Endodermal cell (in vitro differentiated cells): ENCODE measurements at places on chromosomes 3 and 15.

GRCh38 chr3:60186359-60186758 is 1064.9 kb downstream of the FHIT start:
- H3K27me3 ChIP-seq = no peaks in the 10 kb centered on the region
- no peak for DNase-seq
- no peak overlapping the region for H3K27ac ChIP-seq
- H3K36me3 ChIP-seq = no peaks in the 10 kb centered on the region
- no peaks in the 10 kb centered on the region for H3K4me1 ChIP-seq

DNA sequence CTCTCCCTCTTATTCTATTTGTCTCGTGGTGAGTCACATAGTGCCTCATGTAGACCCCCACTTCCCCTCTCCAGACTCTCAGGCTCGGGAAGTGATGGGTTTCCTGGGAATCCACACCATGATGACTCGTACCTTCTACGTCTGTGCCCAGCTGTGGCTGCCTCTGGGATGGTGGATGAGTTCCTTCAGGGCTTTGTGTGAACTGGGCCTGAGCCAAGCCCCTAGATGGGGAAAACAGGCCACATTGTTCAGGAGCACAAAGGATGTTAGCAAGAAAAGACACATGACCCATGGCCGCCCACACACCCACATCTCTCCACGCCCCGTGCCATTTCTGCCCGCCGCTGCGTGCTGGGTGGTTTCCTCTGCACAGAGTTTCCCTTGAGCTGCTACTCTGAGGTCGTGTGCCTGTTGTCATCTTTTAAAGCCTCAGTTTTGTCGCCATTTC is 10.5 kb downstream of the ISG20 start:
- H3K4me1 ChIP-seq = no peaks in the 10 kb centered on the region
- peaks cover 7% of the 10 kb centered on the region for H3K36me3 ChIP-seq
- no peak for DNase-seq
- H3K4me3 ChIP-seq = no peak overlapping the region

DNA sequence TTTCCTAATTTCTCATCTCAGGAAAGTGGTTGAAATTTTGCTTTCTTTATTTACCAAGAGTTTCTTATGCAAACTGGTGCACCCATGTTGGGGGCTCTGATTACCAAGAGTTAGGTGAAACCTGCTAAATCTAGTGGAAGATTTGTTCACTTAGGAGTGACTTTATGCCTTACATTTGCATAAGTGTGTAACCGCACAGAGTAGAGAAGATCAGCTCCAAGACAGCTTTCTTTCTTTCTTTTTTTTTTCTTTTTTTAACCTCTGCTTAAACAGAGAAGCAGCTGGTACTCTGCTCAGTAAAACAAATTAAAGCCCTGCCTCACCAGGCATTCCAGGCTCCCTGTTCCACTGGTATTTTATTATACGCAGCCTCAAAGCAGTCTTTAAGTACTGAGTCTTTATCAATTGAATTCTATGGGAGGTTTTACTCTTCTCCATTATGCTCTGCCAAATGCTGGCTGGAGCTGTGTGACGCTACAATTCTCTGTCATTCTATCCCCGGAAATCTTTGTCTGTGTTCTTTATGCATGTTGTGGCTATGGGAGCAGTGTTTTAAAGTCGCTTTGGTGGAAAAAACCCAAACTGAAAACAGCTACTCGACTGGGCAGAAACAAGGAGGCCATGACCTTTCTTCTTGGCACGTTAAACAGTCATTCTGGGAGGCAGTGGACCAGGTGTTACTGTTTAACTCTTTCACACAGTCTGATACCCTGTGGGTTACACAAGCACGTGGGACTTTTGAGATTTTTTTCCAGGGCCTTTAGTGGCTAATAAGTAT is 55.2 kb upstream of the GBE1 start:
- no peak for DNase-seq
- no peak overlapping the region for H3K4me3 ChIP-seq
- H3K27ac ChIP-seq = peak overlapping the region; percentile 89
- H3K27me3 ChIP-seq = no peaks in the 10 kb centered on the region
- H3K36me3 ChIP-seq = no peaks in the 10 kb centered on the region
- no peaks in the 10 kb centered on the region for H3K4me1 ChIP-seq

- H3K27me3 ChIP-seq = peaks cover 38% of the 10 kb centered on the region
- H3K36me3 ChIP-seq = no peaks in the 10 kb centered on the region
- H3K4me3 ChIP-seq = no peak overlapping the region
- DNase-seq = no peak
Observed at GRCh38 chr15:70306081-70306480, 208.4 kb upstream of the TLE3 start.

GRCh38 chr3:17985658-17986347 is 243.4 kb upstream of the TBC1D5 start:
- H3K4me1 ChIP-seq = no peaks in the 10 kb centered on the region
- no peaks in the 10 kb centered on the region for H3K36me3 ChIP-seq
- no peak for DNase-seq
- H3K27ac ChIP-seq = no peak overlapping the region

- no peaks in the 10 kb centered on the region for H3K4me1 ChIP-seq
- no peak for DNase-seq
- H3K27ac ChIP-seq = no peak overlapping the region
- H3K36me3 ChIP-seq = no peaks in the 10 kb centered on the region
- no peak overlapping the region for H3K4me3 ChIP-seq
Observed at GRCh38 chr3:148513096-148513543, 184.6 kb upstream of the AGTR1 start.

- H3K4me3 ChIP-seq = no peak overlapping the region
- H3K4me1 ChIP-seq = peaks cover 2% of the 10 kb centered on the region
Observed at GRCh38 chr3:93969443-93969842, 4.3 kb downstream of the PROS1 start.

GRCh38 chr15:80105595-80105994 is 46.1 kb downstream of the ZFAND6 start:
- H3K27me3 ChIP-seq = no peaks in the 10 kb centered on the region
- H3K36me3 ChIP-seq = peaks cover 4% of the 10 kb centered on the region
- DNase-seq = no peak

DNA sequence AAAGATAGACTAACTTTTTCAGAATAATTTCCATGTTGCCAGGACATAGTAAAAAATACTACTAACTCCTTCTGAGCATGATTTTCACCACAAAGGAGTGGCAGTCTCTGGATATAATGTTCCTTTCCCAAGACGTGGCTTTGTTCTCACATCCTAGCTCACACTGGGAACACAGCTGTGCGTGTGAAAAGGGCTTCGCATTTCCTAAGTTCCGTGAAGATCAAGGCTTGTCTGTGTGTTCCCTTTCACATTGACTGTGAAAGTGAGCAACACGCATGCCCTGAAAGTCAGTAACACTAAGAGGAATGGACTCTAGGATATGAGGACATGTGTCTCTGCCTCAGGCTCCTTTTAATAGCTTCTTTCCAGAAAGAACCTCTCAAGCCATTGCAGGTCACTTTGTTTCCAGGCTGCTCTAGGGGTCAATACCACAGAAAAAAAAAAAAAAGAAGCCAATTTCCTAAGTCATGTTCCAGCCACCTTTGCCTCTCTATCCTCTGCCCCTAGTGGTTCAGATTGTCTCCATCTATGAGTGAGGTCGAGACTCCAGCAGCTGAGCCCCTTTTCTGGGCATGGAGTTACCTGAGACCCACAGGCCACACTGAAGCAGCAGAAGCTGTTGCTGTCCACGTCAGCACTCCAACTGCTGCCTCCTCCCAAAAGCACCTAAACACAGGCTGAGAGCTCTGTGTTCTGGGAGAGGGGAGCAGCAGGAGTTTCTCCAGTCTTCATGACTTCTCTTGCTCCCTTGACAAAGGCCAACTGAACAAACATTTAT is 355.9 kb downstream of the RSL24D1 start:
- H3K27ac ChIP-seq = no peak overlapping the region
- H3K4me1 ChIP-seq = no peaks in the 10 kb centered on the region
- DNase-seq = peak; percentile 76
- H3K36me3 ChIP-seq = no peaks in the 10 kb centered on the region
- H3K27me3 ChIP-seq = no peaks in the 10 kb centered on the region

DNA sequence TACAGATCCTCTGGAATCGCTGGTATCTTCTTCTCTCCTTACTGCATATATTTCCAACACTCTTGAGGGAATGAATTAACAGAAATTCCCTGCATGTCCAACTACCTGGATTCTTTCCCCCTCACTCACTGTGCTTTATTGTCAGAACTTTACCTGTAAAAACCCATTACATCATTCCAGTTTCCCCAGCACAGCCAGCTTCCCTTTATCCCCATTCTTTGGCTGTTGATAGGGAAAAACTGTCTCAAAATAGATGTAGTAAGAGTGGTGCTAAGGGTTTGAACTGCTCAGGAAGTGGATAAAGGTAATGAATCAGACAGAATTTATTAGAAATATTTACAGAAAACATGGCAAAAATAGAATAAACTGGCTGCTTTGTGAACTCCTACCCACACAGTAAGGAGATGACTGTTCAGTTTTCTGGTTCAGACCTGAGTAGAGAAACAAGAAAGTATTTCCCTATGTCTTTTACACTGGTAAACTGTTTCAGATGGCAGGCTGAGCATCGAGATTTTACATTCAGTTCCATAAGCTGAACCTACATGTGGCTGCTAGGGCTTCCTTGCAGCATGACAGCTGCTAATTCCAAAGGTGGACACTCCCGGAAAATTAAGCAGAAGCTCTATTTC is 188.4 kb downstream of the CPNE4 start:
- H3K27ac ChIP-seq = no peak overlapping the region
- no peaks in the 10 kb centered on the region for H3K4me1 ChIP-seq
- H3K36me3 ChIP-seq = no peaks in the 10 kb centered on the region
- no peak for DNase-seq
- H3K27me3 ChIP-seq = peaks cover 9% of the 10 kb centered on the region
- H3K4me3 ChIP-seq = no peak overlapping the region

- H3K4me1 ChIP-seq = peaks cover 17% of the 10 kb centered on the region
- H3K4me3 ChIP-seq = no peak overlapping the region
- DNase-seq = no peak
- H3K27me3 ChIP-seq = peaks cover 10% of the 10 kb centered on the region
- no peak overlapping the region for H3K27ac ChIP-seq
Observed at GRCh38 chr3:174958671-174959328, 99.7 kb downstream of the NAALADL2 start.

- H3K27ac ChIP-seq = no peak overlapping the region
- H3K4me3 ChIP-seq = no peak overlapping the region
- H3K27me3 ChIP-seq = no peaks in the 10 kb centered on the region
- DNase-seq = no peak
- H3K4me1 ChIP-seq = peaks cover 7% of the 10 kb centered on the region
Observed at GRCh38 chr3:114711321-114711886, 417.6 kb downstream of the TIGIT start.

GRCh38 chr3:192077795-192078497 is 617.0 kb downstream of the PYDC2 start:
- H3K4me3 ChIP-seq = peak overlapping the region; percentile 56
- H3K27me3 ChIP-seq = no peaks in the 10 kb centered on the region
- H3K36me3 ChIP-seq = no peaks in the 10 kb centered on the region
- no peaks in the 10 kb centered on the region for H3K4me1 ChIP-seq

- H3K4me1 ChIP-seq = peaks cover 3% of the 10 kb centered on the region
- no peak overlapping the region for H3K4me3 ChIP-seq
- DNase-seq = no peak
- no peak overlapping the region for H3K27ac ChIP-seq
- H3K27me3 ChIP-seq = peaks cover 33% of the 10 kb centered on the region
Observed at GRCh38 chr3:184238246-184238818, 8.9 kb downstream of the VWA5B2 start.

- no peak overlapping the region for H3K4me3 ChIP-seq
- no peaks in the 10 kb centered on the region for H3K36me3 ChIP-seq
- H3K27me3 ChIP-seq = peaks cover 5% of the 10 kb centered on the region
- H3K4me1 ChIP-seq = peaks cover 4% of the 10 kb centered on the region
- H3K27ac ChIP-seq = no peak overlapping the region
Observed at GRCh38 chr3:193857996-193858395, 265.0 kb downstream of the OPA1 start.

GRCh38 chr15:72503147-72503546 is 29.0 kb downstream of the ARIH1 start:
- H3K36me3 ChIP-seq = peaks cover 54% of the 10 kb centered on the region
- H3K4me3 ChIP-seq = no peak overlapping the region
- no peak for DNase-seq
- H3K27me3 ChIP-seq = no peaks in the 10 kb centered on the region
- no peak overlapping the region for H3K27ac ChIP-seq
- H3K4me1 ChIP-seq = no peaks in the 10 kb centered on the region

GRCh38 chr15:67836134-67836455 is 3.8 kb downstream of the RNU6-1 start:
- no peak for DNase-seq
- no peaks in the 10 kb centered on the region for H3K4me1 ChIP-seq

GRCh38 chr15:55959744-55960447 is 33.5 kb downstream of the NEDD4 start:
- H3K27me3 ChIP-seq = no peaks in the 10 kb centered on the region
- peak overlapping the region; percentile 29 for H3K27ac ChIP-seq
- no peaks in the 10 kb centered on the region for H3K36me3 ChIP-seq
- DNase-seq = no peak
- no peak overlapping the region for H3K4me3 ChIP-seq

DNA sequence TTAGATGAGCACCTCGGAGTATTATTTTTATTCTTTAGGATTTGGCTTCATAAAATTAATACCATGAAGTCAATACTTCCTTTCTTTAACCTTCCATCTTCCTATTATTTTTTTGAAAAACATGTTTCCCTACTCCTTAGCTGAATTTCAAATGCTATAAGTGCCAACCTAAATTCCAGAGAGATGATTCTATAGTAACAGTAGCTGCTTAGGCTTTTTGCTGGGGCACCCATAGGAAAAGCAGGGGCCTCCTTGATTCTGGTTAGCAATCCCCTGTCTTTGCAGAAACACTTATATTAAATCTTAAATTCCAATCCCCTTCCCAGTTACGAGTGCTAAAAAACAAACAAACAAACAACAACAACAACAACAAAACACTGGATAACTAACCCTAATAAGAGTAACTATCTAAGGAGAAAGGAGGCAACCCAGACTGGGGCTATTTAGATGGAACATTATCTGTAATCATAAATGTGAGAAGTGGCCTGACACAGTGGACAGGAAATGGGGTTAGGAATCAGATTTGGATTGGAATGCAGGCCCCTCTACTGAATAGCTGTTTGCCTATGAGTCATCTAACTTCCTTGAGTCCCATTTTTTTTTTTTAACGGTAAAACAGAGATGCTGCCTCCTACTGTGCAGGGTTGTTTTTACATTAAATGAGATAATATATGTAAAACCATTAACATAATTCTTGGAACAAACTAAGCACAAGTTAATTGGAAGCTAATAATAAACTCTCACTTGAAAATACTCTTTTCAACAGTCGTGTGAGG is 148.1 kb downstream of the WDR72 start:
- H3K27me3 ChIP-seq = no peaks in the 10 kb centered on the region
- no peaks in the 10 kb centered on the region for H3K4me1 ChIP-seq
- H3K4me3 ChIP-seq = no peak overlapping the region
- DNase-seq = no peak

DNA sequence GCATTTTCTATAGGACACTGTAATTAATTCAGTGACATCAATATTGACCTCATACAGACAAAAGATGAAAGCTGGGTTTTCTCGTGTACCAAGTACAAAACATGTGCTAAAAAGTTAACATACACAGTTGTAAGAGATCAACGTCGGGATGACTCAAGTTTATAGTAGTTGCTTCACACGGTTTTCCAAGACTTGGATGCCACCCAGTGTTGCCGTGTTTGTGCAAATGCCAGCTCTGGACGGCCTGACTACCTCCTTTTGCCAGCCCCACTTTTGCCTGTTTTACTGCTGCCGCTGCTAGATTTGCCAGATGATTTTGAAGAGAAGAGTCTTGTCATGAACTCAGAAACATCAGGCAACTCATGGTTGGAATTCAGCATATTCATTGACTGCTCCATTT is 17.6 kb downstream of the EMC7 start:
- H3K27me3 ChIP-seq = no peaks in the 10 kb centered on the region
- no peak overlapping the region for H3K27ac ChIP-seq
- no peaks in the 10 kb centered on the region for H3K4me1 ChIP-seq
- H3K4me3 ChIP-seq = no peak overlapping the region
- H3K36me3 ChIP-seq = peaks cover 38% of the 10 kb centered on the region
